Stimulated activated CD4-positive, alpha-beta T cell treated with anti-CD3 and anti-CD28 coated beads, Interleukin-1b, Interleukin-23, amount 100 ng/mL, for 1 hour (primary cell): ENCODE measurements at places on chromosomes 6 and 20.

DNA sequence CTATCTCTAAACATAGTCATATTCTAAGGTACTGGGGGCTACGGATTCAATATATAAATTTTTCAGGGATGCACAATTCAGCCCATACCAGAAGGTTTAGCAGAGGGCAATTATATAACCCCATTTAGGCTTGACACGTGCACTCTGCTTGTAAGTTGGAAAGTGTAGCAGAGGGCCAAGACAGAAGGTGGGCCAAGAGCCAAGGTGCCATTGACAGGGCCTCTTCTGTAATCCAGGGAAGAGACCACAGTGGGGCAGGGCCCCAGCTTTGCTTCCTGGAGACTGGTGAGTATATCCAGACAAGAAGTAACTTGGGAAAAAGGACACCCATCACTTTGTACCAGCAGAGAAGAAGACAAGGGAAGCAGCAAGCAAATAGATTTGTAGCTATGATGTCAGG is 672.4 kb upstream of the MARCKS start:
- DNase-seq: no peak

DNA sequence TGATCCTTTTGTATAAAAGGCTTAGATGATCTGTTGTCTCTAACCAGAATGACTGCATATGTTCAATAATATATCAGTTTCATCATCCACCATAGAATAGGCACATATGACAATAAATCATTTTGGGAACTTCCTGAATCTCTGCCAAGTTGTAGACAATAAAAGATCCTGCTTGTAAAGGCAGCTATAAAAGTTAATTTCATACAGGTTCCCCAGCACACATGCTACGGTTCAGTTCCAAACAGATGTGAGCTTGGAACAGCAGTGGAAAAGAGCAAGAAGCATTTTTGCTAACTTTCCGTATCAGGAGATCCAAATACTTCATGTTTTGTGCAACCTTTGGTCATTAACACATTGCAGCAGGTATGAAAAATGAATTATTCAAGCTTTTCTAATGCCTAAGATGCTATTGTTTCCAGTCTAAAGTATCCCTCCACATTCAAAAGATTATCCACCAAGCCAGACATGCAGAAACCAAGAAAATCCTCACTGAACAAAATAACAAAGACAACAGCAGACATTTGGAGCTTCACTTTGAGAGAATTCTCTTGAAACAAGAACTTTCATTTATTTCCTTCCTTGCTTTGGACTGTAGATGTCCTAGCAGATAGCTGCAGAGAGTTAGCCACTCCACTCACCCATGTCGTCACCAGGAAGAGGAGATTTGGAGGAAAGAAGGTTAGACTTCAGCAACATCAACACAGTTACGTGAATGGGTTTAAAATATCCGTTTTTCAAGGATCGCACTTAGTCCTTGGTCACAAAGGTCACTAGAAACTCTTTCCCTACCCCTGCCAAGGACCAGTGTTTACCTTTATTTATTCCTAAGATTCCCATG is 453.5 kb upstream of the JARID2 start:
- no peak for DNase-seq

GRCh38 chr20:17606001-17606400 is 36.1 kb downstream of the DSTN start:
- DNase-seq: no peak

DNA sequence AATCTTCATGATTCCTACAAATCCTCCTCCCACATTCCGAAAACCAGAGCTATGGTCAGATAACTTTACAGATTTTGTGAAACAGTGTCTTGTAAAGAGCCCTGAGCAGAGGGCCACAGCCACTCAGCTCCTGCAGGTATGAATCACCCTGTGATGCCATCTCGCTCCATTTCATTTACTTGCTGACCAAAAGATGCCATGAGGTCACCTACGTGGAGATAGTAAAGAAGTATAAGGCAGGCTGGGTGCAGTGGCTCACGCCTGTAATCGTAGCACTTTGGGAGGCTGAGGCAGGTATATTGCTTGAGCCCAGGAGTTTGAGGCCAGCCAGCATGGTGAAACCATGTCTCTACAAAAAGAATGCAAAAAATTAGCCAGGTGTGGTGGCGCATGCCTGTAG is 30.9 kb downstream of the STK4 start:
- DNase-seq: no peak

DNA sequence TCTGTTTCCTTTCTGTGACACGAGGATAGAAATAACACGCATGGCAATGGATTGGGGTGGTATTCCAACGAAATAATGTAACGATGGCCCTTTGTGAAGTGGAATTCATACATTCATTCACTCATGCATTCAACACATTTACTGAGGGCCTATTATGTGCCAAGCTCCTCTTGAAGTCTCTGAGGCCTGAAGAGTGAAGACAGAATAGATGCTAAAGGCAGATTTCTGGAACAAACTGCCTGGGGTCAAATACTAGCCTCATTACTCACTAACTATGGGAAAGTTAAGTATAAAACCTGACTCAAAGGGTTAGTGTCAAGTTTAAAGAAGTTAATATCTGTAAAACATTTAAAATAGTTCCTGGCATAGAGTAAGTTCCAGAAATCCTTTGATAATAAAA is 279.6 kb upstream of the SULF2 start:
- no peak for DNase-seq

DNA sequence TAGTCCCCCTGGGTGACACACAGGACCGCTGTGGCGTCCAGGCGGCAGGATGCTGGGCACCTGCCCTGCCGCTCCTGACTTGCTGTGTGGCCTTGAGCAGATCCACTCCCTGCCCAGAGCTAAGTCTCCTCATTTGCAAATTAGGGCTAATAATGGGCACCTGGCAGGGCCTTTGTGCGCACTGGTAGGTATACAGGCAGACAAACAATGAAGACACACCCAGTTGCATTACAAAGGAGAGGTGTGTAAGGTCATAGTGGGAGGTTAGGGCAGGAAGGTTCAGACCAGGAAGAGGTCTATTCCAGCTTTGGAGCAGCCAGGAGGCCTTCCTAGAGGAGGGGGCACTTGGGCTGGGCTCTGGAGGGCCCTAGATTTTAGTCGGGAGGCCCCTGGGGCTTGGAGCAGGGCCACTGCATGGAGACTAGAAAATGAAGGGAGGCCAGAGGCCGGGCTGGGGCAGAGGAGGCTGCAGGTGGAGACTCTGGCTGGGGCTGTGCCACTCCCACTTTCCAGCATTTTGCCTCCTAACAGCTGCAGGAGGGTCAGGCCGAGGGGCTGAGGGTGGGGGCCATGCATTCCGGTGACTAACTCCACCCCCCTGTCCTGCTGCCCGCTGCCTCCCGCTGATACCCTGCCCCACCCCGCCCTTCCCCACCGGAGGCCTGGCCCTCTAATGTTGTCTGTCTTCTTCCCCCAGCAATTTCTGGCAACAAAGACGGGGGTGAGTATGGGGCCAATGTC is 28.5 kb downstream of the MYH7B start:
- no peak for DNase-seq

GRCh38 chr6:119980802-119981201 is 631.2 kb upstream of the MAN1A1 start:
- no peak for DNase-seq

DNA sequence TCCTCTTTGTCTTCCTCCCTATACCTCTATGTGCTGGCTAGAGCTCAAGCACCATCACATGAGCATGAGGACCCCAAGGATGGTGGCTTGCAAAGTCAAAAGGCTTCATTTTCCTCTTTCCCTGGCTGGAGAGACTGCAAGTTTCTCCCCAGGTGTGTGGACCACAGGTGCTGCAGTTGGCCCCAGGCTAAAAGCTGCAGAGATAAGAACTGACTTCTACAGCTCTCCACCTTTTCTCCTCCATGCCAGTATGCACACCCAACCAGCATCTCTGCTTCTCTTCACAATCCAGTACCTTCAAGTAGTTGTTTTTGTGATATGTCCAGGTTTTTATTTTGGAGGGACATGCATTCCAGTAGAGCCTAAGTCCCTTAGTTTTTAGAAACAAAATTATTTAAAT is 29.1 kb downstream of the PRKN start:
- no peak for DNase-seq

GRCh38 chr6:118705544-118706491 is 54.4 kb upstream of the CEP85L start:
- no peak for DNase-seq

- no peak for DNase-seq
Measured at GRCh38 chr6:141561154-141561553, 571.6 kb upstream of the GJE1 start.

DNA sequence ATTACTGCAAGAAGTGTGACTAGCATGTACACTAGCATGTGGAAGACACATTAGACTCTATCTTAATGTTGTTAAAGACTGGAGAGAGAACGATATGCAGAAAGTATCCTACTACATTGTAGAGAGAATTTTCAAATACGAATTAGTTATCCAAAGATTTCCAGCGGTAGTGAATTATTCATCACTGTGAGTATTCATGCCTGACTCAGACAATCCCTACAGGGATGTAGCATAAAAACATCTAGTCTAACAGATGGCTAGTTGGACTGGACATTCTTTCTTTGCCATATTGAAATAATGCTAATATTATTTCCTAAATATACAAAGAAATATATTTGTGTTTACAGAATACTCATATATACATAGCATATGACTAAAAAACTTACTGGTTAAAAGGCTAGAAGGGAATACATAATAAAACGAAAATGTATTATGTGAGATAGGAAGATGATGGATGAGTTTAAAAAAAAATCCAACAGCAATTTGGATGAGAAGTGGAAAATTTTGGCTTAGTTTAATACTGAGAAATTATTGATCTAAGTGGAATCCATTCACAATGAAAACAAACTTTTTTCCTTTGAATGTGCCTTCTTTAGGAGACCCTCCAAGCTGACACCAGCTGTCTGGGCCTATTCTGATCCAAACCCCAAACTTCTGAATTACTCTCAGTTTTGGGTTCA is 580.7 kb downstream of the RFPL4B start:
- DNase-seq: no peak

GRCh38 chr6:122412001-122412400 is 12.5 kb downstream of the HSF2 start:
- no peak for DNase-seq

DNA sequence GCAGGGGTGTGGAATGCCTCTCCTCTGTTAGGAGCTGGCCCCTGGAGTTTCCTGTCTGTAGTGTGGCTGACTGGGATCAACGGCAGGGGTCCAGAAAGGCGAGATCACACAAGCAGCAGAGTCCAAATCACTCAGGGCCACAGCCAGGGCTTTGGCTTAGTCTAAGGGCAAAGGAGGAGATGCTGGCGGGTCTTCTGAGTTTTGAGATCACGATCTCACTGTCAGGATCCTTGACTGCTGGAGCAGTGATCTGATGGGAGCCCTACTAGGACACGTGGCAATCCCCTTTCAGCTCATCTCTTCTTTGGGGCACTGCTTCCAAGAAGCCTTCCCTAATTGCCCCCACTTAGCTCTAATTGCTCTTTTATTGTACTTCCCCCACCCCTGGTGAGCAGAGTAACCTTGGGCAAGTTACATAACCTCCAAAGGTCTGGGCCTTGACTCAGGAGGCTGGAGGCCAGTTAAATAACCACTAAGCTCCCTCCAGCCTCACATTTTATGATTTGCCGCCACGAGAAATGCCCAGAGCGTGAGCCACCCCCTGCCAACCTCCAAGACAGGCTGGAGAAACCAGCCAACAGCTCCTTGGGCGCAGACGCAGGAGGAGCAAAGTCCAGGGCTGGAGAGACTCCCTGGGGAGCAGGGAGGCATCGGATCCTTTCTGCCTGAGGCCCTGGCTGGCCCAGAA is 12.0 kb downstream of the KCNK5 start:
- DNase-seq: no peak

DNA sequence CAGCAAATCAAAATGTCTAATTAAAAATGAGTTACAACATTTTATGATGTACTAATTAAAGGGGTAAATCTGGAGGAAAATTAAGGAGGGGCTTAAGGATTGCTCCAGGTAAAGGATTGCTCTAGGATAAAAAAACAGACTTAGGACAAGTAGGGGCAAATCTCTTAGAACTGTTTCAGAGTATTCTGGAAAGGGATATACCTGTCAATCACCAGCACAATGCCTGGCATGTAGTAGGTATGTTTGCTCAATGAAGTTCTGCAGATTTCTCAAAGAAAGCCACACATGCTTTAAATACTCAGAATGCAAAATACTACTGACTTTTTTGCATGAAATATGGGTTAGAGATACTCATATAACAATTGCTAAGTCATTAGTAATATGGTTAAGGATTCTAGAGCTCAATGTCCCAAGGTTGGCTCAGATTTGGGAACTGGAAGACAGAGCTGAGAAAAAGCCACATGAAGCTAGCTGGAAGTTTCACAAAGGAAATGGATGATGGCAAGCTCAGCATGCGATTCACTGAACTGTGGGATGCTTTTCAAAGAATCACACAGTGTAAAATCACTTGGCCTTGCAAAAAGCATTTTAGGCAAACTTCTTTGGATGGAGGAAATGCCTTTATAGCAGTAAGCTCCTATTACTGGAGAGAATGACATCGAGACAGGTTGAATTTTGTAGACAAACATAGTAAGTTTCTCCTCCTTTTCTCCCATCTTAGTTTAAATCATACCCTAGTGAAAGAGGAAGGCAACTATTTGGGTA is 72.8 kb downstream of the MAP3K5 start:
- no peak for DNase-seq

GRCh38 chr20:3660262-3661059 is 2.7 kb downstream of the GFRA4 start:
- DNase-seq: no peak

DNA sequence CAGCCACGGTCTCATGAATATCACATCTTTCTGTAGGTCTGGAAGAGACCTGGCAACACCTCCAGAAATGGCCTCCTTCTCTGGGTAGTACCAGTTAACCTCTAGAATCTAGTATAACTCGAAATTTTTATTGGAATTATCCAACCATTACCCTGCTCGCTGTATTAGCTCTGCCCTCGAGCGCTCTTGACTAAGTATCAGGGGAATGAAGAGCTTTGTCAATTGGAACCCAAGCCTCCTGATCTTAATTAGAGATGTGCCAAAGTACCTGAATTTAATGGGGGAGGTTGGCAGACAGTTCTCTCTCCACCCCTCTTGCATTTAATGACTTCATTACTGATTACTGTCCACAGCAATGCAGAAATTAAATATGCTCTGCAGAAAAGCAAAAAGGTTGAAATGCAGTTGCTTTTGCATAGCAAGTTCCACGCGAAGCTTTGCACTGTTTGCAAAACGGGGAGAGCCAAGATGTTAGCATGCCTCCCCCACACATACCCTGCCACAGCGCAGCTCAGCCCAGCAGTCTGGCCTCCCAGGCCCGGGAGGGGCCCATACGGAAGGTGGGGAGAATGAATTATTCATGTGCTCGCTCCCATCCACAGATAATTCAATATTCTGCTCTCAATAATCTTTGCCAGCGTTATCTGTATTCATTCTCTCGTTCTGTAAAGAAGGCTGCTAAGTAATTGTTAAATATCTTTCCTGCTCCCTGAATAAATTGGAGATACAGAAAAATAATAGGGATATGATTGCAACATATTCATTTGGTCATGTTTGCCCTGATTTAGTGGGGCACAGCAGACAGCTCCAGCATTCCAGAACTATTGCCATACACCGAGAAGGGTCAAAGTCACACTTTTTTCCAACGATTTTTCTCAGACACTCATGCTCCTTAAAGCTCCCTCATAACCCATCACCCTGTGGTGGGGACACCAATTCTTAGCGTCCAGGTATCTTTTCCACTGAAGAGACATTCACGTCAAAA is 305.8 kb downstream of the CDH26 start:
- no peak for DNase-seq

GRCh38 chr6:137089305-137089704 is 44.5 kb upstream of the IL20RA start:
- DNase-seq: no peak

GRCh38 chr20:37071481-37071911 is 24.3 kb downstream of the RBL1 start:
- no peak for DNase-seq
